Hepatocyte (in vitro differentiated cells): ENCODE measurements at places on chromosomes 7 and 10. TPM values are rescaled to one million over a fixed set of nuclear protein-coding genes. Genes with fewer than 3 reads are reported as not detected.

DNA sequence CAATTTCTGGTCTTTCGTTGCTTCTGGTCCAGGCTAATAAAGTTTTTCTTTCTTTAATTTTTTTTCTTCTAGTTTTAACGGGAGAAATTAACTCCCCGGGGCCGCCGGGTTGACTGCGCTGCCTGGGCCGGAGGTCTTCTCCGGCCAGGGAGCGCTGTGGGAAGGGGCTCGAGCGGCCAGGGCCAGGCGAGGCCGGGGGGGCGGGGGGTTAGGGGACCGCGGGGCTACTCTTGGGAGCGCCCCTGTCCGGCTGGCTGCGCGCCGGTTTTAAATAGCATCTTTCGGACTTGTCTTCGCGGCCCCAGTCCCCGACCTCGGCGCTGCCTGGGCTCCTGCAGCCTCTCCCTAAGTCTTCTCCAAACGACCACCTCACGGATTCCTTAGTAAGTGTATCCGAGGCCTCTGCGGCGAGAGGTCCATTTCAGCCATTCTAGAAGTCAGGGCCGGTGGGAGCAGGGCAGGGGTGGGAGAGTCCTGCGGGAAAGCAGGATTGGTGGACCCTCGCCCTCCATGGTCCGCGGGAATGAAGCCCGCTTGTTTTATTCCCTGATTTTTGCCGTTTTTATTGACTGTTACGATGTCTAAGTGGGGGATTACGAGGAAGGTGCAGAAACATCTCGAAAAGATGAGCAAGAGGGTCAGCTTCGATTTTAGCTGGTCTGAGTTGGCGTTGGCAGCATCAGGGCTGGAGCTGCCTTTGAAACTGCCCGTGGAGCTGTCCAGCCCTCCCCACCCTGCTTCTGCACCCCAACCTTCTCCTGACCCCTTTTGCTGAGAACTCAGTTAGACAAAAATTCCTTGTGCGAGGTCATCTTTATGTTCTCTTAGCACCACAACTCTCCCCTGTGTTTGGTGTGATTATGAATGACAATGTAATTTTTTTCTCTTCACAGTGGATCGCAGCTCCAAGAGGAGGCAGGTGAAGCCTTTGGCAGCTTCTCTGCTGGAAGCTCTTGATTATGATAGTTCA is 555 bp downstream of the PHF14 start:
- peaks cover 5% of the 10 kb centered on the region for H3K4me1 ChIP-seq
- H3K27ac ChIP-seq: peak overlapping the region; percentile 94
- peak overlapping the region; percentile 63 for H3K4me3 ChIP-seq
- DNase-seq: peak; percentile 53

DNA sequence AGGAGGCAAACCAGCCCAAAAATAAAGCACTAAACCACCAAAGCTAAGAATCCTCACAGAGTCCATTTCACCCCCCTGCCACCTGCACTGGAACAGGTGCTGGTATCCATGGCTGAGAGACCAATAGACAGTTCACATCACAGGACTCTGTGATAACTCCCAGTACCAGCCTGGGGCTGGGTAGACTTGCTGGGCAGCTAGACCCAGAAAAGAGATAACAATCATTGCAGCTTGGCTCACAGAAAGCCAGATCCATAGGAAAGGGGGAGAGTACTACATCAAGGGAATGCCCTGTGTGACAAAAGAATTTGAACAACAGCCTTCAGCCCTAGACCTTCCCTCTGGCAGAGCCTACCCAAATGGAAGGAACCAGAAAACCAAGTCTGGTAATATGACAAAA is 13.6 kb upstream of the SLC25A28 start:
- no peaks in the 10 kb centered on the region for H3K4me1 ChIP-seq
- no peaks in the 10 kb centered on the region for H3K36me3 ChIP-seq
- H3K4me3 ChIP-seq: no peak overlapping the region
- no peaks in the 10 kb centered on the region for H3K27me3 ChIP-seq
- DNase-seq: no peak

Gene CRPPA
- 3.4 and 4.4 TPM in 2 replicates for total RNA-seq

DNA sequence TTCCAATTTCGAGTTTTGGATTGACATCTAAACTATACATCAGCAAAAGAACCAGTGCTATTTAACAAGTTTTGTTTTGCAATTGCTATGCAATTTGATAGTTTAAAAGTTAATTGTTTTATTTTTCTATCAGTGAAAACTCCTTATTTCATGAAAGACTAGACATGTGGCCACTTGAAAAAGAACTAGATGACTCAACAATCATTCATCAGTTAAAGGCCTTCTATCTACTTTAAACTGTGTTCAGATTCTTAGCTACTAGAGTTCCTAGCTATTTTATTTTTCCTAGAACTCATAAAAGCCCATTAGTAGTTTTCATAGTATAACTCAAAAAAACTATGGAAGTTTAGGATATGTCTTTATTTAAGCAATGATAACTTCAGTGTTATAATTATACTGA is 104.6 kb upstream of the LSM8 start:
- no peak overlapping the region for H3K27ac ChIP-seq
- no peaks in the 10 kb centered on the region for H3K36me3 ChIP-seq
- DNase-seq: no peak
- no peaks in the 10 kb centered on the region for H3K27me3 ChIP-seq

Gene PLEKHA8
- 13.8 and 17.9 TPM in 2 replicates for total RNA-seq

Gene LRRC61
- 23.4 and 24.0 TPM in 2 replicates for total RNA-seq

- peaks cover 22% of the 10 kb centered on the region for H3K4me1 ChIP-seq
- no peak overlapping the region for H3K4me3 ChIP-seq
- no peak for DNase-seq
- peak overlapping the region; percentile 20 for H3K27ac ChIP-seq
- H3K27me3 ChIP-seq: no peaks in the 10 kb centered on the region
Measured at GRCh38 chr10:36171953-36172940, 530.2 kb upstream of the FZD8 start.

Gene SPDYE8
- 0.07 TPM in 1 of 2 replicates, not detected in the other for total RNA-seq

- H3K36me3 ChIP-seq: no peaks in the 10 kb centered on the region
- no peak overlapping the region for H3K4me3 ChIP-seq
- DNase-seq: no peak
- peaks cover 30% of the 10 kb centered on the region for H3K4me1 ChIP-seq
- H3K27me3 ChIP-seq: no peaks in the 10 kb centered on the region
Measured at GRCh38 chr10:60979667-60980104, 35.7 kb upstream of the RHOBTB1 start.

Gene KIF11
- 7.9 and 9.2 TPM in 2 replicates for total RNA-seq

DNA sequence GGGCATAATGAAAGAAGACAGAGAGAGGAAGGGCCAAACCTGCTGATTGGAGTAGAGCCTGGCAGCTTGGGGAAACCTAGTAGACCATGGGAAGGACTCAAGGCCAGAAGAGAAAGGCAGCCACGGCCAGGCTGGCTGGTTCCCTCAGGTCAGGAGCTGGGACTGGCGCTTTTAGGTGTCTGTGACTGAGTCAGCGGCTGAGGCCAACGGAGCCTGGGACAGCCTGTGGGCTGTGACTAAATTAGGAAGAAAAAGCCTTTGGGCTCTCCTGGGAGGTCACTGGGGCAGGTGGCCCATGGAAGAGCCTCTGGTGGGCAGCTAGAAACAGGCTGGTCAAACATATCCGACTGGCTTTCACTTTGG is 108.9 kb upstream of the PDCD4 start:
- H3K27ac ChIP-seq: no peak overlapping the region
- H3K4me3 ChIP-seq: no peak overlapping the region
- no peak for DNase-seq
- no peaks in the 10 kb centered on the region for H3K27me3 ChIP-seq
- peaks cover 5% of the 10 kb centered on the region for H3K4me1 ChIP-seq

GRCh38 chr7:26376175-26376917 is 84.7 kb downstream of the SNX10 start:
- H3K4me3 ChIP-seq: peak overlapping the region; percentile 51
- no peak overlapping the region for H3K27ac ChIP-seq
- H3K36me3 ChIP-seq: no peaks in the 10 kb centered on the region
- H3K4me1 ChIP-seq: no peaks in the 10 kb centered on the region

DNA sequence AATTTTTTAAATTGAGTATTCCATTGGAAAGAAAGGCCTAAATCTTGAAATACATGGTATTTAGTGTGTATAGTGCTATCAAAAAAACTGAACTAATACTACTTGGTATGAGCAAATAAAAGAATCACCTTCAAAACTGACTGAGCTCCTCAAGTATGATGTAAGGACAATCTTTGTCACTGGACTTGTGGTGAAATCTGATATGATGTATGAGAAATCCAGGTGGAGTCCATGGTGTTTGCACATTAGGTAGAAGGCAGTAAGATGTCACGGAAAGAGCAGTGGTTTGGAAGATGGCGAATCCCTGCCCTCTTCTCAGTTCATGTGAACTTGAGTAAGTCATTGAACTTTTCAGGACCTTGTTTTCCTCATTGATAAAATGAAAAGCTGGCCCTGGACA is 62.1 kb upstream of the COL1A2 start:
- DNase-seq: no peak
- no peaks in the 10 kb centered on the region for H3K4me1 ChIP-seq

Gene MSMB
- total RNA-seq: 2.2 and 2.7 TPM in 2 replicates

Gene AKR1E2
- total RNA-seq: 1.5 and 4.2 TPM in 2 replicates

Gene DGKB
- total RNA-seq: 0.12 and 1.7 TPM in 2 replicates

- H3K27me3 ChIP-seq: no peaks in the 10 kb centered on the region
- H3K27ac ChIP-seq: no peak overlapping the region
- no peak for DNase-seq
- peaks cover 4% of the 10 kb centered on the region for H3K4me1 ChIP-seq
- H3K36me3 ChIP-seq: no peaks in the 10 kb centered on the region
Measured at GRCh38 chr10:92080244-92080643, 156.7 kb downstream of the BTAF1 start.

- H3K27me3 ChIP-seq: no peaks in the 10 kb centered on the region
- peaks cover 62% of the 10 kb centered on the region for H3K4me1 ChIP-seq
- DNase-seq: no peak
- no peak overlapping the region for H3K4me3 ChIP-seq
- no peaks in the 10 kb centered on the region for H3K36me3 ChIP-seq
Measured at GRCh38 chr10:121526135-121526790, 72.0 kb downstream of the FGFR2 start.

GRCh38 chr7:13933536-13933935 is 55.9 kb downstream of the ETV1 start:
- no peak for DNase-seq
- no peak overlapping the region for H3K4me3 ChIP-seq
- no peak overlapping the region for H3K27ac ChIP-seq
- H3K36me3 ChIP-seq: no peaks in the 10 kb centered on the region
- no peaks in the 10 kb centered on the region for H3K27me3 ChIP-seq
- H3K4me1 ChIP-seq: no peaks in the 10 kb centered on the region

Gene CAV1
- total RNA-seq: 36.0 and 47.8 TPM in 2 replicates

DNA sequence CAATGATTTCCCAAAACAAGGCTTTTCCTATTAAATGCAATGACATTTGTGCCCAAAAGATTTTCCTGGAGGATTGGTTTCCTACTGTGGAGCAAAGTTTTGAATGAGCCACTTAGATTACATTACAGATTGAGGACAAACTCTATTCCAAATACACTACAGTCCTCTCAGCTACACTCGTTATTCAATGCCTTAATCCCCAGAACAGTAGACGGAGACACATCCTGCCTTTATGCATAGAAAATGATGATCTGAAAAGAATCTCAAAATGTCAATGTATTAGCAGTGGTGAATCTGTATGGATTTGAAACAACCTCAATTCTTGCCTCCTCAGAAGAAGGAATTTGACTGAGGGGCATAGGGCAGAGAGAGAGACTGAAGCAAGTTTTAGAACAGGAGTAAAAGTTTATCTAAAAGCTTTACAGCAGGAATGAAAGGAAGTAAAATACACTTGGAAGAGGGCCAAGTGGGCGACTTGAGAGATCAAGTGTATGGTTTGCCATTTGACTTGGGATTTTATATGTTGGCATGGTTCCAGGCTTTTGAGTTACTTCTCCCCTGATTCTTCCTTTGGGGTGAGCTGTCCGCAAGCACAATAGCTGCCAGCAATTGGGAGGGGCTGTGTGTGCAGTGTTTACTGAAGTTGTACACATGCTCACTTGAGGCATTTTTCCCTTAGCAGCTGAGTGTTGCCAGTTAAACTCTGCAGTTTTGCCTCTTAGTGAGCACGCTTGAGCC is 891.9 kb upstream of the MBL2 start:
- peaks cover 10% of the 10 kb centered on the region for H3K4me1 ChIP-seq
- H3K27ac ChIP-seq: no peak overlapping the region
- no peak overlapping the region for H3K4me3 ChIP-seq
- no peaks in the 10 kb centered on the region for H3K36me3 ChIP-seq

DNA sequence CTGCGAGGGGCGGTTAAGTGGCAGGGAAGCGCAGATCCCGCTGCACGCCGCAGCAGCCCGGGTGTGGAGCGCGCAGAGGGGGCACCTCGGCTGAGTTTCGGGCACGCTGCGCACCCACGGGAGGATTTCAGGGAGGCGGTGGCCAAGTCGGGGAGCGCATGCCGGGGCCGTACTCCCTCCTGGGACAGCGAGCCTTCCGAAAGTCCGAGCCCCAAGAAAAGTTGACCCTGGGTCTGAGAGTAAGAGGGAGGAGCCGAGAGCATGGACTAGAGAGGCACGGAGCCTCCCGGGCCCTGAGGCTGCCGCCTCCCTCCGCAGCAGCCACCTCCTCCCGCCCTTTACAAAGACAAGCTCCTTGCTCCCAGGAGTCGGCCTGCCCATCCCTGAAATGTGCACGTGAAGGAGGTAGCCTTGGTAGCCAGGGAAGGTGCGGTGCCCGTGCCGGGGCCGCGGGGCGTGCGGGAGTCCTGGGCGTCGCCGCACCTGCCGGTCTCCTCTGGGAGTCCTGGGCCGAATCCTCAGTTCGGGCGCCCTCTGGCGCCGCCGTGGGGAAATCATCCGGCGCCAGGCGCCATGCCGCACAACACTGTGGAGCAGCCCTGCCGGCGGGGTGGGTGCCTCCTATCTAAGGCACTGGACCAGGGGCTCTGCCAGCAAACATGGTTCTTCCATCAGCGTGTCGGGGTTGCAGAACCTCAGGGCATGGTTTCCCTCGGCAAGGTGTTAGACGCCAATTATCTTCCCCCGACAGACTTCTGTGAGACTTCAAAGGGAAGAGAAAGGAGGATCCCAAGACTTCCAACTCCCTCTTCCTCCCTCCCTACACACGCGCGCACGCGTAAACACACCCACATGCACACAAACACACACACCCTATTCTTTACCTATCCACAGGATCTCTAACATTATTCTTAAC is 104.0 kb downstream of the TRIL start:
- H3K4me1 ChIP-seq: peaks cover 7% of the 10 kb centered on the region
- no peaks in the 10 kb centered on the region for H3K36me3 ChIP-seq
- peak; percentile 85 for DNase-seq

Gene ZNF503
- total RNA-seq: 17.6 and 19.6 TPM in 2 replicates

Gene OR9A4
- total RNA-seq: not detected in 2 replicates

DNA sequence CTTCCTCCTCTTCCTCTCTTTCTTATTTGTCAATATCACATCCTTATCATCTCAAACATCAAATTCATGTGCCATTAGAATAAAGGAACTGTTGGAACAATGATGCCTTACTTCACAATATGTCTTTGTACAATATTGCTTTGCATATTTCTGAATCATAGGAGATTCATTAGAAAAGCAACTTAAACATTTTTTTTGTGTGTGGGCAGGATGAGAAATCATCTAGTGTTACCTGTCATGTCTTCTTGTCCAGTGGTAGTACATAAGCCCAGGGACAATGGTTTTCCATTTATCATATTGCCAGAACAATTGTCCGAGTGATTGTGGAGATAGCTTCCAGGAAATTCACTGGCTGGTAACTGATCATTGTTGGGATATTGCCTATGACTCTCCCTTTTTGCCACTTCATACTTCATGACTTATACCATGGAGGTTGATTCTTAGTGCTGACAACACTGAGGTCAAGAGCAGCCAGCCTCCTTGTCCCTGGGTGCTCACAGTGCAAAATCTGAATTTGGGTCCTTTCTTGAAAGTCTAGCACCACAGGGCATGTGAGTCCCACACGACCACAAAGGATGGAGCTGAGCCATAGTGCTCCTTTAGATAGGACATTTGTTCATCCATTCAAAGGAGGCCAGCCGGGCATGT is 215.0 kb downstream of the MDFIC start:
- peaks cover 6% of the 10 kb centered on the region for H3K4me1 ChIP-seq
- no peaks in the 10 kb centered on the region for H3K36me3 ChIP-seq
- no peaks in the 10 kb centered on the region for H3K27me3 ChIP-seq
- H3K27ac ChIP-seq: no peak overlapping the region
- H3K4me3 ChIP-seq: no peak overlapping the region

Gene FAM170B
- total RNA-seq: not detected in 2 replicates

Gene LRRD1
- 0.08 and 0.77 TPM in 2 replicates for total RNA-seq

Gene PEX1
- total RNA-seq: 20.1 and 23.2 TPM in 2 replicates
